Uterus (tissue), 4 donors: ENCODE measurements at places on chromosomes 12 and 14. TPM values are rescaled to one million over a fixed set of nuclear protein-coding genes. Genes with fewer than 3 reads are reported as not detected.

DNA sequence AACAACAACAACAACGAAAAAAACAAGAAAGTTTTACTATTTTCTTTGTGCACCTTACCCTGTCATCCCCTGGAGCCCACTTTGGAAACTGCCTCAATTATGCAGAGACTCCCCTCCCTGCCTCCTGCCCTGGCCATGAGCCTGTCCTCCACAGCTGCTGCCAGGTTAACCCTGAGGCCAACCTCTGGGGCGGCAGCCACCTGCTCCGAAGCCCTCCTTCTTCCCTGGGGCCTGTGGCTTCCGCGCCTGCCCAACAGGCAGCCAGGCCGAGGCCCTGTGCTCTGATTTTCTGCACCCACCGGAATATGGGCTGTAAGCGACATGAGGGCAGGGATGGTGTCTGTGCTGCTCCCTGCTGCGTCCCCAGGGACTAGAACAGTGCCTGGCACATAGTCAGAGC lies 183.0 kb downstream of the CALM1 start:
- DNase-seq, result no peak

The GZMH gene
- total RNA-seq, result not detected

DNA sequence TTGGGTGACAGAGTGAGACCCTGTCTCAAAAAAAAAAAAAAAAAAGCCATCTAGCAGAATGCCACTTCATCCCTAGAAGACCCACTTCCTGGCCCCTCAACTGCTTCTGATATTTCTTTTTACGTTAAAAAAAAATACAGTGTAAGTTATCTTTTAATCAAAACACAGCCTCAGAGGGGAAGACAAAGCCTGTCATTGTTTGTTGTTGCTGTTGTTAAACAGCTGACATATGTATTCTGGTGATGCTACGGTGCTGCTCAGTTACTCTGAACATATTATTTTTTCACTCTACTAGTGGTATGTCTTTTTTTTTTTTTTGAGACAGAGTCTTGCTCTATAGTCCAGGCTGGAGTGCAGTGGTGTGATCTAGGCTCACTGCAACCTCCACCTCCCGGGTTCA lies 75.4 kb downstream of the PAPLN start:
- DNase-seq, result no peak

GRCh38 chr12:57888409-57889157 lies 42.1 kb upstream of the CTDSP2 start:
- no peak for DNase-seq

GRCh38 chr14:21078287-21078686 lies 8.2 kb downstream of the ARHGEF40 start:
- no peak for DNase-seq

GRCh38 chr12:117580015-117580717 lies 218.7 kb upstream of the NOS1 start:
- DNase-seq, result no peak

DNA sequence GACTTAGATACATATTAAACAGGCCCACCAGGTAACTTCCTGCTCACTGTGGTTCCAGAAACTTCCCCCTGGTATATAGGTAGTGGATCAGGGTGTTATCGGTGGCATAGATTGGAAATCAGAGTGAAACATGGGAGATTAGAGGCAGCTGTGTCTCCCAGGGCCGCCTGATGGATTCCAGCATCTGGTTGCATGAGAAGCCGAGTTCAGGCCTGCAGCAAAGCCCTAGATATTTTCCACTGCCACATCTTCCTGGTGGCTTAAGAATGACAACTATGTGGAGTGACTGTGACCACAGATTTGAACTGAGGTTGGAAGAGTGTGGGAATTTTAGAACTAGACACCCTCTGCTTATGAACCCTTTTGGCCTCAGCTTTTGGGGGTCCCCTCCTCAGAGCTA lies 184.8 kb upstream of the NTF3 start:
- DNase-seq, result no peak

GRCh38 chr14:105315211-105315721 lies 718 bp downstream of the PACS2 start:
- no peak for DNase-seq

DNA sequence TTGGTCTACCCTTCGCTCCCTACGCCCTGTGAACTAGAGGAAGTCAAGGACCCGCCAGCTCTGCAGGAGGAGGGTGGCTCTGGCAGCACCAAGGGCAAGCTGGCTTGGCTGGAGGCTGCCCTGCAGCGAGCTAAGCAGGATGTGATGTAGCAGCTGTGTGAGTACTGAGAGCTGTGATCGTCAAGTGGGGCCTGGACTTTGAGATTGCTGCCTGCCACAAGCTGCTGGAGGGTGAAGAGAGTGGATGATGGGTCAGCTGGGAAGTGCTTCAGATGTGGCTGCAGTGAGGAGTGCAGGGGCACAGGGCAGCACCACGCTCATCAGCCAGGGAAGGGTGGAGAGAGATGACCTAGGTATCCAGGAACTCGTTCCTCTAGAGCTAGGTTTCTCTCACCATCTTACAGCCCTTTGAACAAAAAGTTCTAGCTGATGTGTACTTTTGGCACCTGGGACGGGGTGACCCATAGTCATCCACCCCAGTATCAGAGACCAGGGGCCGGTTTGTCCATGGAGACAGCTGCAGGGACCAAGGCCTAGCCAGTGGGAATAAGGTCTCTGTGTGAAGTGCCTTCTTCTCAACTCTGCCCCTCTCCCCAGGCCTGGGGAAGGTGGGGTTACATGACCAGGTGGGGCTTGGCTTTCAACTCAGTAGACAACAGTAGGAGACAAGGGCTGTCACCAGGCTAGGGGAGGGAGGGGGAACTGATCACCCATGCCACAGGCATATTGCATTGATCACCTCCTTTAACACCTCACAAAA lies 3.2 kb downstream of the KRT86 start:
- no peak for DNase-seq

The NINJ2 gene
- 5.4 TPM for total RNA-seq

- DNase-seq, result no peak
Measured at GRCh38 chr12:84891106-84891838, 21.3 kb downstream of the SLC6A15 start.

The NTN4 gene
- total RNA-seq, result 17.4 TPM

DNA sequence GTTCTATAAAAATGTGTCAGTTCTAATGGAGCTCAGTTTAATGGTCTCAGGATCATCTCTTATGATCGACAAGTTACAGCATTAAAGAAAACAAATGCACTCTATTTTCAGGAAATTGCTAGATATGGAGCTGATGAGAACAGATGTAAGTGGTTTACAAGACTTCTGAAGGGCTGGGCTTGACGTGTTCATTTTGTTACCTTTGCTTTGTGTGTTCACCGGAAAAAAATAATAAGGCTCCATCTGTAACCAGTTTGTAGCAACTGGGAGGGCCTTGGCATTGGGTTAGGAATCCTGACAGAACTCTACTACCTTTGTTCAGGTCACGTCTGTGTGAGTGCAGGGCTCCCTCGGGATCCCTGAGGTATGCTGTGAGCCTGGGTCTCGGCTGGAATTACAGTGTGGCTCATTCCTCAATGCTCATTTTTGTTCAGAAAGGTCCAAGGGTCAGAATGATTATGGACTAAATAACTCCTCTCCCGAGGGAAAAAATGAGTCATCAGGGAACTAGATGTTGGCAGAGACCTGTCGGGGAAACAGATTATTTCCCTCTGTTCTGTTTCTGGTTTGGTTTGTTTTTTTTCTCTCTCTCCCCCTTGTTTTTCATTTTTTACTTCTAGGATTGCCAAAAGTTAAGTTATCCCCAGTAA lies 158.0 kb downstream of the SLC5A8 start:
- no peak for DNase-seq

DNA sequence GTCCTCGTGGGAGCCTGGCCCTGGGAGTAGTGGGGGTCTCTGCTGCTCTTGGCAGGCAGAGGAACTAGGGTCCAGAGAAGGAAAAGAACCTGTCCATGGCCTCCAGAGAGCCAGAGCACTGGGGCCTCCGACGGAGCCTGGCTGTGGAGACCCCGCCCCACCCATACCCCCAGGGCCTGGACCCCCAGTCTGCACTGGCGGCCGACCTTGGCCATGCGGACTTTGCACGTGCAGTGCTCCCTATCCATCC lies 1.1 kb downstream of the BEGAIN start:
- DNase-seq, result no peak

The MORN3 gene
- total RNA-seq, result not detected

The TPPP2 gene
- not detected for total RNA-seq

GRCh38 chr12:49952391-49953055 lies 2.0 kb downstream of the AQP2 start:
- DNase-seq, result no peak

The PRR4 gene
- 3.0 TPM for total RNA-seq

DNA sequence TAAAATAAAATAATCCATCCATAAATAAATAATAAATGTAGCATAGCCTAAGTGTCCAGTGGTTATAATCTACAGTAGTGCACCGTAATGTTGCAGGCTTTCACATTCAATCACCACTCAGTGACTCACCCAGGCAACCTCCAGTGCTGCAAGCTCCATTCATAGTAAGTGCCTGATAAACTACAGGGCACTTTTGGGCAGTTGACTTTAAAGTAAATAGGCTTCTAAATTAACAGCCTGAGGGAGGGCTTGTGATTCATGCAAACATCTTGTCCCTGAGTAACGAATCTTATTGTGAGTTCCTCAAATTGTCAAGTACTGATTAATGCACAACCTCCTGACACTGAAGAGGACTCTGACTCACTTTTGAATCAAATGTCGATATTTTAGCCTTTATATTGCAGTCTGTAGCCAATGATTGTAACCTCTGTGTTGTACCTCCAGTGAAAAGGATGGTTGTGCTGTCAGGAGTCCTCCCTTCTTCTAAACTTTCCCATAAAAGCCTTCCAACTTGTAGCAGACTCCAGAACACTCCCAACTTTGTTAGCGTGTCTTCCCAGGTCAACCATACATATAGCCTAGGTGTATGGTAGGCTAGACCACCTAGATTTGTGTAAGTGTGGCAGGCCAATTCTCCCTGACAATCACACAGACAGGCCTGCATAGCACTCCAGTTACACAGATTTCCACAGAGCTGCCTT lies 55.0 kb upstream of the BICD1 start:
- DNase-seq, result peak; percentile 68

The AKAP6 gene
- total RNA-seq, result 15.9 TPM

DNA sequence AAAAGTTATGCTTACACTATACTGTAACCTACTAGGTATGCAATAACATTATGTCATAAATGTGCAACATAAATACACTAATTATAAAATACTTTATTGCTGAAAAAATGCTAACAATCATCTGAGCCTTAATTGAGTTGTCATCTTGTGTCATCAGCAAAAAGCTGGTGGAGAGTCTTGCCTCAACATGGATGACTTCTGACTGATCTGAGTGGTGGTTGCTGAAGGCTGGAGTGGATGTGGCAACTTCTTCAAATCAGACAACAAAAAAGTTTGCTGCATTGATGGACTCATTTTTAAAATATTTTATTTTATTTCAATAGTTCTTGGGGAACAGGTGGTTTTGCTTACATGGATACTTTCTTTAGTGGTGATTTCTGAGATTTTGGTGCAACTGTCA lies 93.9 kb upstream of the AMN1 start:
- DNase-seq, result no peak
